ENCODE measurements at places on chromosomes 11 and 22. TPM values are rescaled to one million over a fixed set of nuclear protein-coding genes. Genes with fewer than 3 reads are reported as not detected.

FAT3 gene
- polyA plus RNA-seq, result 0.07 TPM

LRRC4C gene
- 0.26 TPM for polyA plus RNA-seq

CAPN5 gene
- 2.0 TPM for polyA plus RNA-seq

MMP13 gene
- not detected for polyA plus RNA-seq

RIN1 gene
- polyA plus RNA-seq, result 10.8 TPM

DNAJB13 gene
- polyA plus RNA-seq, result not detected

FAM111B gene
- polyA plus RNA-seq, result 0.12 TPM

DAGLA gene
- polyA plus RNA-seq, result 1.5 TPM

CABP4 gene
- 0.39 TPM for polyA plus RNA-seq

All from heart right ventricle (tissue), 16 donors.